ENCODE measurements at places on chromosomes 11 and 22.

DNA sequence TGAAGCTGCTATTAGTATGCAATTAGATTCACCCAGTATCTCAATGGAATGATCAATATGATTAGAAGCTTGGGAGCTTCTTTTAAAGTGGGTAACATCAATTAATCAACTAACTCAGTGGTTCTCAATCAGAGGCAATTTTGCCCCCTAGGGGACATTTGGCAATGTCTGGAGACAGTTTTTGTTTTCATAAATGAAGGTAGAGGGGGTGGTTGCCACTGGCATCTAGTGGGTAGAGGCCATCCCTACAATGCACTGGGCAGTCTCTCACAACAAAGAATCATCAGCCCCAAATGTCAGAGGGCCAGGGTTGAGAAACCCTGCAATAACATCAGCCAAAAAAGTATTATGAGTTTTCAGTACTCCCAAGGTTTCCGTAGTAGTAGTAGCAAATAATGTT lies 5.9 kb upstream of the AMOTL1 start:
- peak; percentile 75 for ATAC-seq

DNA sequence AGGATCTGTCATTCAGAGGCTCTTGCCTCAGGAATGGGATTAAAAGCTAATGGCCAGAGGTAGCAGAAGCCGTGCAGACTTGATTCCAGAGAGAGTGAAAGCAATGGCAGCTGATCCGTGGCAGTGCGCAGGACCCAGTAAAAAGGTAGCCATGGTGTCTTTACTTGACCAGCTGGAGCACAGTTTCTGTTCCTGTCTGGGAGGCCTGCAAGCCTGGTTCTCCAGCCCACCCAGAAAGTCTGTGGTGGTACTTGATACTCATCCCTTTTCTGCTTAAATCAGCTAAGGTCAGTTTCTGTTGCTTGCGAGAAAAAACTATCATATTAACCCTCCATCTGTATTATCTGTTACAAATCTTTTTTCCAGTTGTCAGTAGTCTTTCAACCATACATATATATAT lies 86.7 kb downstream of the RPS6KA4 start:
- no peak for ATAC-seq

GRCh38 chr11:99937330-99937729 lies 749.8 kb upstream of the ARHGAP42 start:
- no peak for ATAC-seq

DNA sequence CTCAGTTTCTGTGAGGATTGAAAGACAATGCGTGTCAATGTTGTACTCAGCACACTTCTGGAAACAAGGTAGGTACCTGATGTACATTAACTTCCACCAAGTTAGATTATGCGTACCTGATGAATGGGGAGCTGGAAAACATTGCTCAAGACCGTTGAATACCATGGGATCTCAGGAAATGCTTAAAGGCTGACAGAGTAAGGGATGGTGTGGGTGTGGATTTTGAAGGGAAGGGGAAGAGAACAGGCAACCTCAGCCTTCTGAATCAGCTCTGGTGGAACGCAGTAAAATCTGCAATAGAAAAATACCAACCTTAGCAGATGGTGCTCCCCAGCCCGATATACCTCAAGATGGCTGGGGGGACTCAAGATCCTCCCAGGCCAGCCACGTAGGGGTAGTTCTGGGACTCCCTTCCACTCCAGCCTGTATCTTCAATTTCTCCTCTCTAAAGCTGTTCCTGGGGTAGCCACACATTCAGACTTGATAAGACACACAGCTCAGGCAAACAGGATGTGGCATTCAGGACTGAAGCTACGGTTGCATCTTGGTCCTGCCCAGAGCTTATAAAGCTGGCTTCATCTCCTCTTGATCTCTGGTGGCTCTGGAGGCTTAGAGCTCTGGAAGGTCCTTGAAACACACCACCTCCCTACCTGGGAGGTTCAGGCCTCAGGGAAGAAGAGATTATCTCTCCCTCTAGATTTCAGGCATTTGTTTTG lies 111.8 kb downstream of the CTNND1 start:
- no peak for ATAC-seq

DNA sequence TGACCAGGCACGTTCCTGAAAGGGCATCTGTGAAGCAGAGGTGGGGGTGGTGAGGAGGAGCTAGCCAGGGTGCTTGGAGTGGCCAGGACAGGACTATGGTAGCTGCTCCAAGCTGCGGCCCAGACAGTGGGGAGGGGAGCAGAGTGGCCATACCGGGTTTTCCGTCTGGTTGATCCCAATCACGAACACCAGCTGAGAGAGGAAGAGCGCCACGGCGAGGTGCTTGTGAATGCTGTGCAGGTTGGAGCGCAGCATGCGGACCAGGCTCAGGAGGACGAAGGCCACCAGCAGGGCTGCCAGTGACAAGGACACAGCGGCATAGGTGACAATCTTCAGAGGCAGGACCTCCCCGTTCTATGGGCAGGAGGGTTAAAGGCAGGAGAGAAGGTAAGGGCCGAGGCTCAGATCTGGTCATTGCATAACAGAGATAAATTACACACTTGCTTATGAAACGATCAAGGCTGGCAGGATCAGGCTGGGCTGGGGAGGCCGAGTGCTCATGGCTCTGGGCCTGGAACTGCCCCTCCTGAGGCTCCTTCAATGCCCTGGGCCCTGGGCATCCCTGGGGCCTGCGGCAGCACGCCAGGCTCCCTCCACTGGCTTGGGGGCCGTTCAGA lies 41.5 kb downstream of the TRMU start:
- no peak for ATAC-seq

DNA sequence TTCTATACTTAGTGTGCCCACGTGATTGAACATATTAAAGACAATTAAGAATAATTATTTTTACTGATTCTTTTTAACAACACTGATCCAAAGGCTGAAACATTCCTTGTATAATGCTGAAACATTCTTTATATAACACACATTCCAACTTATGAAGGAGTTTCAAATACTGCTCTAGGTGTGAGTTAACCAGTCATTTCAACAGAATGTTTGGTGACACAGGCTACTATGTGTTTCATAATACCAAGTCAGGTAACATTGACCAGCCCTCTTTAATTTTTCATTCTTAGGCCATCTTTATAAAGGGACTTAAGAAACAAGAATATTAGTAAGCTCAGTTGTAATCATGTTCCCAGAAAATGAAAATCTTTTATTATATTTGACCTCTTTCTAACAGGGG lies 136.6 kb downstream of the ELP4 start:
- ATAC-seq, result no peak

GRCh38 chr11:28417601-28418323 lies 309.6 kb downstream of the METTL15 start:
- ATAC-seq, result peak; percentile 68

- peak; percentile 40 for ATAC-seq
Measured at GRCh38 chr22:23862103-23862502, 4.4 kb downstream of the SLC2A11 start.

- peak; percentile 40 for ATAC-seq
Measured at GRCh38 chr11:73520353-73521061, 77.4 kb downstream of the FAM168A start.

GRCh38 chr22:32699001-32699582 lies 102.4 kb upstream of the TIMP3 start:
- no peak for ATAC-seq

GRCh38 chr11:88420165-88420791 lies 82.7 kb upstream of the CTSC start:
- ATAC-seq, result no peak

- no peak for ATAC-seq
Measured at GRCh38 chr11:31689559-31689958, 121.6 kb downstream of the PAX6 start.

DNA sequence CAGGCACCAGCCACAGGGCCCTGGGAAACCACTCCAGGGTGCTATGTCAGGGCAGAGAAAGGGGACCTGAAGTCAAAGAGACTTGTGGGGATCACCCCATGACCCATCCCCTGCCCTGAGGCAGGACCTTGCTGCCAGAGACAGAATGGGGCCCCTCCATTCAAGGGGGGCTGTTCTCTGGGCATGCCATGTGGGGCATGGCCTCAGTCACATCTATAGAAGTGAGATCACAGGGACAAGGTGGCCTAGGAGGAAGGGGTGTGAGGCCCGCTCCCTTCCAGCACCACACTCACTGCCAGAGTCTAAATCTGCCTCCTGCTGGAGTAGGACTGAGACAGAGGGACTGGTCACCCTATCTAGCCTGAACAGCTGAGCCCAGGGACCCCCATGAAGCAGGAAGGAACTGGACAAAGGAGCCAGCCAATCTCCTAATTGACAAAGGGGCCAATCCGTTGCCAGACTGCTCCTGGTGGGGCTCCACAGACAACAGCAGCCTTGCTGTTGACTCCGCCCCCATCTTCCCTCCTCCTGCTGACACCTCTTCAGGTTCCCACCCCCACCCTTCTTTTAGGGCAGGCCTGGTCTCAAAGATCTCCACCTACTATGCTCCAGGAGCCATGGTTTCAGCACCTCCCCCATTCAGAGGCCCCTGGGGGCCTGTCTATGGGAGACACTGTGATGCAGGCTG lies 26.0 kb downstream of the NEAT1 start:
- ATAC-seq, result peak; percentile 4

- no peak for ATAC-seq
Measured at GRCh38 chr22:42931421-42932196, 74.5 kb upstream of the ARFGAP3 start.

DNA sequence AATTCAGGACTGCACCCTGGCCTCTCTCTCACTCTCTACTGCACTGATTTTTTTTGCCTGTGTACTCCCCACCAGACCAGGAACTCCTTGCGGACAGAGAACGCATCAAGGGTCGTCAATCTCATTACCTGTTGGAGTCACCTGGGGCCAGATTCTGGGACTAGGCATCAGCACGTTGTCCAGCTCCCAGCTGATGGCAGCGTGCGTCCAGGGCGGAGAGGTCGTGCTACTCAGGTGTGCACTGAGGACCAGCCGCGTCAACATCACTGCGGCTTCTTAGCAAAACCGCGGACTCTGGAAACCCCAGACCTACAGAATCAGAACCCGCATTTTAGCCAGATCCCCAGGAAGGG lies 13.1 kb downstream of the KCNJ5 start:
- no peak for ATAC-seq

- ATAC-seq, result no peak
Measured at GRCh38 chr11:74444173-74444826, 23.0 kb downstream of the KCNE3 start.

- ATAC-seq, result no peak
Measured at GRCh38 chr22:21855676-21856075, 11.8 kb downstream of the MAPK1 start.

GRCh38 chr11:128498721-128499245 lies 88.6 kb downstream of the ETS1 start:
- ATAC-seq, result 0 out of 3 replicates have a peak, but pooled peaks have one; percentile 2

DNA sequence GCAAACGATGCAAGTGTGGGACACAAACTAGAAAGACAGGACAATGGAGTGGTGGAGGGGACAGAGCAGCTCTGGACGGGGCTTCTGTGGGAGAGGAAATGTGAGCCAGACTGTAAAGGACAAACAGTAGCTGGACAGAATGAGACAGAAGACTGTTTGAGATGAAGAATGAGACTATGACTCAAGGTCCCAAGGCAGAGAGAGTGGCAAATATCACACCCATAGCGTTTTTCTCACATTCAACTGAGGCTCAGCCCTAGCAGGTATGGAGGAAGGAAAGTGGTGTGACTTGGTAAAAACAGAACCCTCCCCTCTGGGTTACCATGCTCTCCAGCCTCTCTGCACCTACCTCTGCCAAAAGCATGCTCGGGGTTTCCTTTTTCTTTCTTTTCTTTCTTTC lies 96.5 kb downstream of the RPL27A start:
- ATAC-seq, result no peak

DNA sequence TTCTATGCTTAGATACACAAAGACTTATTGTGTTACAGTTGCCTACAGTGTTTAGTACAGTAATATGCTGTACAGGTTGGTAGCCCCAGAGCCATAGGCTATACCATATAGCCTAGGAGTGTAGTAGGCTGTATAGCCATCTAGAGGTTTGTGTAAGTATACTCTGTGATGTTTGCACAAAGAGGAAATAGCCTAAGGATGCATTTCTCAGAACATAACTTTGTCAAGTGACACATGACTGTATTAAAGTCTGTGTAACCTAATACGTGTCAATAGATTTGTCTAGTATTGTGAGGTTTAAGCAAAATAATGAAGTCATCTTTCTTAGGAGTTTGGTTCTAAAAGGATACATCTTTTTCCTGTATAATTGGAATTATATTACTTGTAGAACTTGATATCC lies 5.5 kb downstream of the ZC3H12C start:
- ATAC-seq, result peak; percentile 31

- ATAC-seq, result no peak
Measured at GRCh38 chr22:42625416-42625815, 10.7 kb upstream of the POLDIP3 start.

- ATAC-seq, result peak; percentile 62
Measured at GRCh38 chr11:26778000-26778757, 56.3 kb upstream of the SLC5A12 start.

GRCh38 chr22:25318081-25318823 lies 98.8 kb downstream of the CRYBB2 start:
- ATAC-seq, result no peak

- no peak for ATAC-seq
Measured at GRCh38 chr11:27470826-27471588, 1.6 kb downstream of the LGR4 start.

DNA sequence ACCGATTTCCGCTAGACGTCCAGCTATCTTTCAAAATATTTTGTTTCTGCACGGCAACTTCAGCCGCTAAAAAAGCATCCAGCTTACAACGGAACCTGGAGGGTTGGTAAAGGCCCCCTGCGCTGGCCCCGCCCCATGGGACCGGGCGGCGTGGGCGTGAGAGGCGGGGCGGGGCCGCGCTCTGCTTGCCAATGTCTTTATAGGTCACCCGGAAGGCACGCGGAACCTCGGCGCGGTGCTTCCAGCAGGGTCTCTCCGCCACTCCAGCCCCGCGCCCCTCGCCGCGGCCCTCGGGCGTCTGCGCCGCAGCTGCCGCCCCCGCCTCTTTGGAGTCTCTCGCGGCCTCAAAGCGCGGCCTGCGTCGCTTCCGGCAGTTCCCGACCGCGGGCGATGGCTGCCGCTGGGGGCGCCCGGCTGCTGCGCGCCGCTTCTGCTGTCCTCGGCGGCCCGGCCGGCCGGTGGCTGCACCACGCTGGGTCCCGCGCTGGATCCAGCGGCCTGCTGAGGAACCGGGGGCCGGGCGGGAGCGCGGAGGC lies at the start of gene FDX1:
FDX1 (plus strand) TSS at position 218 of the 536 bp plus-strand sequence; CDS start at position 391, 173 bp downstream.
- peak; percentile 90 for ATAC-seq

DNA sequence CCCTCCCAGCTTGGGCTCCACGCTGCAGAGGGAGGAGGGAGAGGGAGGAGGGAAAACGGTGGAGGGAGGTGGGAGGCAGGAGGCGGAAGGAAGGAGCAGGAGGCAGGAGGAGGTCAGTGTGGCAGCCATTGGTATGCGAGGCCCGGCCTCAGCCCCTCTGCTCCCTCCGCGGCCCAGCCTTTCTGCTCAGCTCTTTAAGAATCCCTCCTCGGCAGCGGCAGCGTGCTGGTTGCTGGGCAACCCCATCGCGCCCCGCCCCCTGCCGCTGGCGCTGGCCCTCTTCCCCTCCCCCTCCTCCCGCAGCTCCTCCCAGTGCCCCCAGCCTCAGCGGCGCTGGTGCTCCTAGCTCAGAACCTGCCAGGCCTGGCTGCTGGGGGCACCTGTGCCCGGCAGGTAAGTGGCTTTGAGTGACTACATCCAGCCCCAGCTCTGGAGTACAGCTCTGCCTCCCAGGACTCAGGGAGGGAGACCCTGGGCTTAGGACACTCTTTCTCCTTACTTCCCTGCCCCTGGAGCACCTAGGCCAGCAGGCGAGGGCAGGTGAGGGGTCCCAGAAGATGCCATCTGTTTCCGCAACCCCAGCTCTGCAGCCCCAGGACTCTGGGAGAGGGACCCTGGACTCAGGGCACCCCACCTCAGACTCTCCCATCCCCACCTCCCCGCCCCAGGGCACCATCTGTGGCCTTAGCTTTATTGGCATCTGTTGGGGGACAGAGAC lies 7.2 kb upstream of the FLRT1 start:
- ATAC-seq, result peak; percentile 20
